ENCODE measurements at places on chromosomes 2 and 18.

DNA sequence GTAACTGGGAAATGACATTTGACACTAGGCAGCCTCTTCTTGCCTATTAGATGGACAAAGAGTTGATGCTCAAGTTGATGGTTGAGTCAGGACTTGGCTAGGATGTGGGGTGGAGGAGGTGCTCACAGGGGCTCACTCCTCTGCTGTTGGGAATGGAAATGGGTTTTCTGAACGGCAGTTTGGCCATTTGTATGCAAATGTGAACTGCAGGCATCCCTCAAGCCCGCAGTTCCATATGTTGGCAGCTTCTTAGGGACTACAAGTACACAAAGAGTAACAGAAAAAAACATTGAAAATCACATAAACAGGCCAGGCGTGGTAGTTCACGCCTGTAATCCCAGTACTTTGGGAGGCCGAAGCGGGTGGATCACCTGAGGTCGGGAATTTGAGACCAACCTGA is 80.8 kb downstream of the INPP5D start:
- DNase-seq: no peak

DNA sequence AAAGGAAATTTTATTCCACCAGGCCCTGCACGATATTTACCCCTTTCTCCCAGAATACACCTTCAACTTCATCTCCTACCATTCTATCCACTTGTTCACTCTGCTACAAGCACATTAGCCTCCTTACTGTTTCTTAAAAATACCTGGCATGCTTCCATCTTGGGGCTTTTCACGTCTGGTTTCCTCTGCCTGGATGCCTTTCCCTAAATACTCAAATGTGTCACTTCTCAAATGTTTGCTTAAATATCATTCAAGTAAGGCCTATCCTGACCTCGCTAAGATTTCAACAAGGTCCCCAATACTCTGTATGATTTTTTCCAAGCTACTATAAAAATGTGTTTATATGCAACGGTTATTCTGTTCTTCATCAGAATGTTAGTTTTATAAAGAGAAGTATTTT is 433.0 kb upstream of the CHAC2 start:
- DNase-seq: no peak

DNA sequence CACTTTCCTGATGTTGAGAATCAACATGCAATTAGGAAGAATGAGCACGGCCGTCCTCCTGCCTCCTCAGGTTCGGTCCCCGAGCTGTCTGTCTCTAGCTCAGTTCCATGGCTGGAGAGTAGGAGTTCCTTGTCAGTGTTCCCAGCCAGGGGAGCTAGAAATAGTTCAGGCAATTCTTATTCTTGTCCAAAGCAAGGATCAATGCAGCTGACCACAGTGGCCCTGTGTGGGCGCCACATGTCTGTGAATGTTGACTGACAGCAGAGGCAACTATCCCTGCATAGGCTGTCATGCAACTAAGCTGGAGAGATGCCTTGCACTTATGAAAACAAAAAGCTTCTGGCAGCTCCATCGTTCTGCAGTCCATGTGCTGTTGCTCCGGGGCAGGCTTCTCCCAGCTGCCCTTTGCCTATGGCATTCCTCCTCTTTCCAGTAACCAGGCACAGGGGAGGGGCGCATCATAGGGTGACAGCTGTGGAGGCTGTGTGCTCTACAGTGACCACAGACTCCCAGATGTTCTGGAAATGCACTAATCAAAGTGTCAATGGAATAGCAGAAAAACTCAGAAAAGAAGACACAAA is 58.7 kb downstream of the PDCL3 start:
- DNase-seq: no peak

DNA sequence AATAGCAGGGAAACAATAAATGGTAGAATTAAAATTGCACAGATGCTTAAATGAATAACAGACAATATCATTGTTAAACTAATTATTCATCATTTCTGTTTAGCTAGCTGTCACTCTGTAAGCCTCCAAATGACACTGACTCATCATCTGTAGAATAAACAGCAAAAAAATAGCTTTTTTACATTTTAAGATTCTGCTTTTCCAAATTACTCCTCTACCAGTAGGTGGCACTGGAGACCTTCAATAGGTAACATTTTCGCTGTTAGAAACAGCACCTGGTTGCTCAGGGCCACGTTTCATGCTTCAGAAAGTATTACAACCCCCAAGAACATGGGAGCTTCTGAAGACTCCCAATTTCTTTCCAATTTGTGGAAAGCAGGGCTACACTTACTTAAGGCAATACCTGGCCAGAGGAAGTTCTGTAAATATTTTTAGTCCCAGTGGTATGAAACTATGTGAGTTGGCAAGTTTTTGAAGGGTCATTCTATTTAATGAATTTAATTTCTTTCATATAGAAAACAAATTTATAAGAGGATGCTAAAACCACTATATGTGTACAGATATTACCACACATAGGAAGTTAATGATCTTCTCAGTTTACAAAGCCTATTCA is 45.4 kb downstream of the TTN start:
- DNase-seq: peak; percentile 28

DNA sequence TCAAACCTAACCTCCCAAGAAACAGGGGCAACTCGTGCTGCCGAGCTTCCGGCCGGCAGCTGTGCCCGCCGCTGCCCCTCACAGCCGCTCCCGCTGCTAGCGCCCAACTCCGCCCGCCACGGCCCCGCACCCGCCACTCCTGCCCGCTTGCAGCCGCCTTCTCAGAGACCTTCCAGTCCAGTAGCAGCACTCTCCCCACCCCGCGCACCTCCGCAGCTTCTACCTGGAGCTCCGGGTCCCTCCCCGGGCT is 722 bp upstream of the C2orf15 start:
- DNase-seq: no peak

- no peak for DNase-seq
Measured at GRCh38 chr2:109295070-109295780, 166.2 kb downstream of the SH3RF3 start.

DNA sequence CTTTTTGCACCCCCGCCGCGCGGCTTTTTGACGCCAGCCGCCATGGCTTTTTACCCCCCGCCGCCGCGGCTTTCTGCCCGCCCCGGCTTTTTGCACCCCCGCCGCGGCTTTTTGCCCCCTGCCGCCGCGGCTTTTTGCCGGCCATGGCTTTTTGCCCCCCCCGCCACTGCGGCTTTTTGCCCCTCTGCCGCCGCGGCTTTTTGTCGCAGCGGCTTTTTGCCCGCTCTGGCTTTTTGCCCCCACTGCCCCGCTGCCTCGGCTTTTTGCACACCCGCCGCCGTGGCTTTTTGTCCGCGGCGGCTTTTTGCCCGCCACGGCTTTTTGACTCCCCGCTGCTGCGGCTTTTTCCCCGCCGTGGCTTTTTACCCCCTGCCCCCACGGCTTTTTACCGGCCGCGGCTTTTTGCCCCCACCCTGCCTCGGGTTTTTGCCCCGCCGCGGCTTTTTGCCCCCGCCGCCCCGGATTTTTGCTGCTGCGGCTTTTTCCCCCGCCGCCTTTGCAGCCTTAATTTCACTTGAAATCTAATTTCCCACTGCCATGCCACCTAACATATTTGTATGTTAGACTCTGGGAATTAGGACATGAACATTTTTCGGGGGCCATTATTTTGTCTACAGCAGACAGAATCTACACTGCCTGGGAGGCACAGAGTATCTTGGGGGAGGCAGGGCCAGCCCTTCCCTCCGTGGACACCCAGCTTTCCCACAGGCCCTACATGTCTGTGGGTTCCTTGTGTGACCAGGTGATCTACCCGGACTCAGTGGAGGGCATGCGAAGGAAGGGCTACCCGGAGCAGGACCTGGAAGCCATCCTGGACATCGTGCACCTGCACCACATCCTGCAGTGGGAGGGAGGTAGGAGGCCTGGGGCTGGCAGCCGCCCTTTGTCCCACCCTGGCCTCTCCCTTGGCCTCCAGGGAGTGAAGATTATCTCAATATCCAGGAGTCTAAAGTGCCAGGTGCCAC is 3031.0 kb upstream of the TEKT4 start:
- no peak for DNase-seq

GRCh38 chr2:201432621-201433393 is 18.5 kb downstream of the TRAK2 start:
- no peak for DNase-seq

GRCh38 chr18:8287196-8287885 is 321.9 kb upstream of the RAB12 start:
- no peak for DNase-seq

GRCh38 chr2:232418466-232419244 is 12.0 kb downstream of the ALPG start:
- DNase-seq: no peak

- DNase-seq: no peak
Measured at GRCh38 chr2:232300894-232301387, 77.6 kb upstream of the ALPP start.

DNA sequence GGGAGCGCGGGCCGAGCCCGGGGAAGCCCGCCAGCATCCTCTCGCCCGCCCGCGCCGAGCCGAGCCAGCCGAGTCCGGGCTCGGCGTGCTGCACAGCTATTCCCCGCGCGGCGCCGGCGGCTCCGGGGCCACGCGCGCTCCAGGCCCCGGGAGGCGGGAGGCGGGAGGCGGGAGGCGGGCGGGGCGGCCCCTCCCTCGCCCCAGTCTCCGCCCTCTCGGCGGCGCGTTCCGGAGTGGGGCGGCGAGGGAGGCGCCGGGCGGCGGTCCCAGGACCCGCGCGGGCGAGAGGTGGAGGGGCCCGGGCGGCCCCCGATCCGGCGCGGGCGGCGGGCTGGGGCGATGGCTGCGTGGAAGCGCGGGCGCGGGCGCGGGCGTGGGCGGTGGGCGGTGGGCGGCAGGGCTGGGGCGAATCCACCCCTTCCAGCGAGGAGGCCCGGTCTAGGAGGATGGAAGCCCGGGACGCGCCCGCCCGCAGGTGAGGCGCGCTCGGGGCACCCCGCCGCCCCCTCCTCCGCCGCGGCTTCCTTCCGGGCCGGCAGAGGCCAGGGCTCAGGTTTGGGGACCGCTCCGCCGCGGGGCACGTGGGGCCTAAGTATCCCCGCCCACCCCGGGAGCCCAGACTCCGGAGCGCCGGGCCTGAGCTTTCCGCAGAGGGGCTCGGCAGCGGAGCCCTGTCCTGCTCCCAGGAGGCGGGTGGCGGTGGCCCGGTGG is at the start of gene ADCY3:
Gene ADCY3 (minus strand): TSS at position 140 of the 711 bp plus-strand sequence. CDS start 1,250 bp downstream, outside the sequence.
- DNase-seq: peak; percentile 42

GRCh38 chr2:101828673-101829334 is 131.3 kb downstream of the MAP4K4 start:
- no peak for DNase-seq

- DNase-seq: no peak
Measured at GRCh38 chr2:201794294-201794693, 12.0 kb upstream of the CDK15 start.

DNA sequence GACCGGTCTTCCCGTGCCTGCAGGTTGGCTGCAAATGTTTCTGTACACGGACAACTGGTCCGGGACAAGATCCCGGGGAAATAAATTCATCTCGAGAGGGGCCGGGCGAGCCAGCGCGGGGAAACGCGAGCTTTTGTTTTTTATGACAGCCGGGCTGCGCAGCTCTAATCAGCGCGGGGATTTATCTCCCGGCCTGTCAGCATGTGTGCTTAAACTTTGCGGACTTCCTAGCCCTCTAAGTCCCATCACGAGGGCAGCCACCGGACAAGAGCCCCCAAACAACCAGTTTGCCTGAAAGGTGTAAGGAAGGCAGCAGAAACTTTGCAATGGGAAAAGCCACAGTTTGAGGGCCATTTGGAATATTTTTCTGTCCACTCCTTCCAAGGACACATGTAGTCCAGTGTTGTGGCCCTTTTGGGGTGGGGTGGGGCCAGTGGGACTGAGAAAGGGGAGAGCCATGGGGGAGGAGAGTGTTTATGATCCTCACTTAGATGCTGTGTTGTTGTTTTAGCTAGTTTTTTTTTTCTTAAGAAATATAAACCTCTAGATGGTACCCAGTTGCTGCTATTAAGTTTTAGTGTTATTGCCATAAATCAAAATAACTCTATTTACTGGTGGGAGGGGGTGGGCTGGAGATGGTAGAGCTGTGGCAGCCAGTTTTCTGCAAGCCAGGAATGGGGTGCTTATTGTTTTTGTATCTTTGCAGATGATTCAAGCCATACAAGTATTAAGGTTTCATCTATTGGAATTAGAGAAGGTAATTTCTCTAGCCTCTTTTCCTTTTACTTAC is 6.0 kb downstream of the MEIS1 start:
- DNase-seq: peak; percentile 26

- DNase-seq: no peak
Measured at GRCh38 chr2:205717175-205717846, 35.0 kb downstream of the NRP2 start.

DNA sequence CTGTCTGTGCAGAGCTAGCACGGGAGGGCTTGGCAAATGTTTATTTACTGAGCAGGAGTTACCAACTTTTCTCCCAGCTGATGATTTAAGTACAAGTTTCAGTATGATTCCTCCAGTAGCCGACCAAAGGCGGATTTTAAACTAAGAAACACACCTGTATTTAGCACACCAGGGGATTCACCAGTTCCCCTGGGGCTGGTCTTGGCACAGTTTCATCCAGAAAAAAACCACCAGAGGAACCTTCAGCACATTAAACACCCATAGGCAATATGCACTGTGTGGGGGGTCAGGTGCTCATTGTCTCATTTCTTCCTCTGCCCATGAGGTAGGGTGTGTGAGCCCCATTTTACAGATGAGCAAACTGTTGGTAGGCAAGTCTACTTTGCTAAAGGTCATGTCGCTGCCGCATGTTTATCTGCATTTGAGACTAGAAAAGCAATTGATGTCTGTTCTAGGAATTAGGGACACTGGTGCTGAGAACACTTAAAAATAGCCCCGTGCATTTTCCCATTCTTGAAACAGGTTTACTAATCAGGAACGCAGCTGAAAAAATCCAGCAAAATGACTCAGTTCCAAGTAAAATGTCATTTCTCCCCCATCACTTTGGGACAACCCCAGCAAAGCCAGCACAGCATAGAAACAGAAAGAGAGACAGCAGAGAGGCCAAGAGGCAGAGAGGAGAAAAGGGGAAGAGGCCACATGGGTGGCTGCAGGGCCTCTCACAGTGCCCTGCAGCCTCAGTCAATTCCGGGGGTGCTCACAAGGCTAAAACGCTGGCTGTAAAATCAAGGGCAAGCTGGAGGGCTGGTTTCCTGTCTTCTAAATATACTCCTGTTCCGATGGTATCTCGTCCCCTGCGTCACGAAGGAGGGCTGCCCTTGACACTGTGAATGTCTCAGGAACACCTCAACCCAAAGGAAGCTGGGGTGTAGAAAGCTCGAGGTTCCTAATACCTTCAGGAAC is 166.8 kb upstream of the ID2 start:
- no peak for DNase-seq

- DNase-seq: peak; percentile 54
Measured at GRCh38 chr2:113136828-113137775, 9.7 kb downstream of the IL1RN start.

- no peak for DNase-seq
Measured at GRCh38 chr18:47944972-47945852, 14.8 kb upstream of the SMAD2 start.

- DNase-seq: no peak
Measured at GRCh38 chr2:61157371-61158003, 4.5 kb upstream of the C2orf74 start.

- DNase-seq: no peak
Measured at GRCh38 chr2:8141780-8142179, 540.1 kb upstream of the ID2 start.

GRCh38 chr2:134154246-134154645 is 99.6 kb upstream of the MGAT5 start:
- no peak for DNase-seq

- no peak for DNase-seq
Measured at GRCh38 chr2:132901661-132902060, 231.7 kb upstream of the LYPD1 start.

GRCh38 chr2:205704127-205704741 is 21.9 kb downstream of the NRP2 start:
- no peak for DNase-seq
